Activated CD4-positive, alpha-beta T cell treated with anti-CD3 and anti-CD28 coated beads for 48 hours (primary cell): ENCODE measurements at places on chromosomes 1 and 21.

DNA sequence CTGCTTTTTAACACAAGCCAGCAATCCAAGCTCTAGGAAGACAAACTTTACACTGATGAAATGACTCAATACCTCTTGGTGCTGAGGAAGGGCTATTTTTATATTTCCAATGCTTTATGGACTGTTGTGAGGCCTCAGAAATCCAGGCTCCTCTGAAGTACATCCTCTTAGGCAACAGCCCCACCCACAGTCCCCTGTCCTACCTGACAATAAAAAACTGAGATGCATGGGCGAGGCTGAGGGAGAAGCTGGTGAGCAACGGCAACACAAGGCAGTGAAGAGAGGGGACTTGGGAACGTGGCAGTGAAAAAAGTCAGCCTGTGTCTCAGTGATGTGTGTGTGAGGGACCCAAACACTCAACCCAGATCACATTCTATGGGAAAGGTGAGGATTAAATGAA is 10.1 kb upstream of the CPT2 start:
- no peak for DNase-seq

DNA sequence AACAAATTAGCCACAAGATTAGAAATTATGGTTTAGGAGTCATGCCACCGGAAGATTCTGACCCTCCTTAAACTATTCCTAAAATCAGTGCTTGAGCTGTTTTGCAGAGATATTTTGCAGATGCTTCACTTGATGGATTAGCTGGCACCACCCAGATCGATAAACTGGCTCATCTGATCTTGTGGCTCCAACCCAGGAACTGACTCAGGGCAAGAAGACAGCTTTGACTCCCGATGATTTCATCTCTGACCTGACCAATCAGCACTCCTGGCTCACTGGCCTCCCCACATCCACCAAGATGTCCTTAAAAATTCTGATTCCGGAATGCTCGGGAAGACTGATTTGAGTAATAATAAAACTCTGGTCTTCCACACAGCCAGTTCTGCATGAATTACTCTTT is 221.6 kb downstream of the RHOU start:
- no peak for DNase-seq

DNA sequence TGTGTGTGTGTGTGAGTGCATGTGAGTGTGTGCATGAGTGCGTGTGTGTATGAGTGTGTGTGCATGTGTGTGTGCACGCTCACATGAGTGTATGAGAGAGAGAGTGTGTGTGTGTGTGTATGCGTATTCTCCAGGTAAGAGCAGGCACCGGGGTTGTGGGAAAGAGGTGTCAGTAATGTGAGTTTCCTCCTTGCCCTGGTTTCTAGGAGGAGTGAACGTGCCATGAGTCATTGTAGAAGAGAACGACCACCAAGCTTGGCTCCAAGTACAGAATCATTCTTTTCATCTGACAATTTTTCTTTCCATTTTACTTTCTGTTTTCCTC is 79.1 kb downstream of the POFUT2 start:
- peak; percentile 19 for DNase-seq

GRCh38 chr1:15229707-15230131 is 17.3 kb upstream of the FHAD1 start:
- DNase-seq, result no peak

GRCh38 chr1:18535391-18536210 is 54.9 kb downstream of the KLHDC7A start:
- no peak for DNase-seq

DNA sequence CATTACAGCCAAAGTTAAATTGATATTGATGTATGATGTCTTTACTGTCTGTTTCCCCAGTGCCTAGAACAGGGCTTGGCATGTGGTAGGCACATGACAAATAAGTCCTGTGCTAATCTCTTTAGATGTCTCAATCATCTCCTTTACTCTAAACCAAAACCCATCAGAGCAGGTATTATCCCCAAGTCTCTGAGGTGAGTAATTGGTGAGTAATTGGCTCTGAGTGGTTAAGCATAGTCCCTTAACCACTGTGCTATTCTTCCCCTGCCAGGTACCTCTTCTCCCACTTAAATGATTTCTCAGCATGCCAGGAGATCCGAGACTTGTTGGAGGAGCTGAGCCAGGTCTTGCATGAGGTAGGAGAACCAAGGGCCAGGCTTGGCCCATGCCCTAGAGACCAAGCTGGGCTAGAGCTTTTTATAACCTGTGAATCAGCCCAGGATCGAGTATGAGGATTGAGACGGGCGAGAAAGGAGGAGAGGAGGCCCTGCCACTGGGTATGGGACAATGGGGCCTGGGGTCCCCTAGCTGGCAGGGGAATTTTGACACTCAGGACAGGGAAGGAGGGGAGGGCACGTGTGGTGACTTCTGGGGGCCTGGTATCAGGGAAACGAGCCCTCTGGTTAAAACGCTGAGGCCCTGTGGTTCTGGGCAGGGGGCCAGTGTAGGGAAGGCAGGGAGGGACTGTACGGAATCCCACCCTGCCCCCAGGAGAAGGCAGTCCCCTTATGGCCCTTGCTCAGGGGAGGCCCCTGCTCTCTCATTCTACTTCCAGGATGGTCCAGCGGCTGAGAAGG is 4.5 kb downstream of the CNKSR1 start:
- no peak for DNase-seq

DNA sequence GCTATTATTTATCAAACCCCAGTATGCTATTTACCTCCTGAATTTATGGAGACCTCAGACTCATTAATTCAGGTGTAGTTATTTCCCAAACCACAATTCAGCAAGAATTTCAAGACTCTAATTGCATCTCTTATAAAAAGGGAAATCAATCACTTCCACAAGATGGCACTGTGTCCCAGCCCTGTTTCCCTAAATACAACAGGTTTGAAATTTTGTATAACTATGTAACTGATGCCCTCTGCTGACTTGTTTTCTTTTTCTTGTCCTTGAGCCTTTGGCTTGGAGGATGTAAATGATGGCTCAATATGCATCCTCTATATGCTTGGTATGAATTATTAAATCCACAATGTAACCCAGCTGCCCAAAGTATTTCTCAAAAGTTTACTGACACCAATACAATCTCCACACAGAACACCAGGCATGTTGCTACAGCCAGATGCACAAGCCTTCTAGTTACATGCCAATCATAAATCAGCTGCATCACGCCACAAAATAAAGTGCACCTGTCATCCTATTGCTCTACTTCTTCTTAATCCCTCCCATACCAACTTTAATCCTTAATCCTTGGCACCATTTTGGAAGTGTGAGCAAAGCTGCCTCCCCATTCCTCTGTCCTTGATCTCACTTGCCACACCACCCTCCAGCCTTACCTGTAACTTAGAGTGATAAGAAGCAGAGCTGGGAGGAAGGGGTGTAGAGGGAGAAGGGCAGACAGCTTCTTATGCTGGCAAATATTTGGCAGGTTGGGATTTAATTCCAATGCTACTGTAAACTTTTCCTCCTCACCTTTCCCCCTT is 9.0 kb downstream of the C1orf105 start:
- peak; percentile 54 for DNase-seq

DNA sequence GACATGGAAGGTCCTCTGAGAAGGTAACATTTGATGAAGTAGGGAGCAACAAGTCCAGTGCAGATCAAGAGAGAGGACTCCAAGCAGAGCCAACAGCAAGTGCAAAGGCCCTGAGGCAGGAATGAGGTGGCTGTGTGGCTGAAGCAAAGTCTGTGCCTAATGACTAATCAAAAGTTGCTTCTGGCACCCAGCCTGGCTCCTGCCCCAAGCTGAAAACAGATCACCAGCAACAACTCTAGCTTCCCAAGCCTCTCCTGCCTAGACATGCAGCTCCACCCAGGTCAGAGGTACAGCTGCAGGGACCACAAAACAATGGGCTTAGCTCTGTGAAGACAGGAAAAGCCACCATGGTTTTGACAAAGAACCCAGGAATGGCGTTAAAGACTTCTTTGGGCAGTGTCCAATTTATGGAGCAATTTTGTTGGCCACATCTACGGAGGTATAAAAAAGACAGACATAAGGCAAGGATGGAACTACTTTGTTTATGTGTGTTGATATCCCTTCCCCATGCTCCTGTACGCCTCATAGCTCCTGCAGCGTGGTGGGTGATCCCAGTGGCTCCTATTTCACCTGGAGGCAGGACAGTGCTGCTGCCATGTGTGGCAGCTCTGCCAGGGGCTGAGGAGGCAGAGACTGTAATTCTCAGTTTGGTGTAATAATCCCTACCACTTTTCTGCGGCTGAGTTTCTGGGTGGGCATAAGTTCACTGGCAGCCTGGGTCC is 26.4 kb upstream of the IGSF3 start:
- no peak for DNase-seq

DNA sequence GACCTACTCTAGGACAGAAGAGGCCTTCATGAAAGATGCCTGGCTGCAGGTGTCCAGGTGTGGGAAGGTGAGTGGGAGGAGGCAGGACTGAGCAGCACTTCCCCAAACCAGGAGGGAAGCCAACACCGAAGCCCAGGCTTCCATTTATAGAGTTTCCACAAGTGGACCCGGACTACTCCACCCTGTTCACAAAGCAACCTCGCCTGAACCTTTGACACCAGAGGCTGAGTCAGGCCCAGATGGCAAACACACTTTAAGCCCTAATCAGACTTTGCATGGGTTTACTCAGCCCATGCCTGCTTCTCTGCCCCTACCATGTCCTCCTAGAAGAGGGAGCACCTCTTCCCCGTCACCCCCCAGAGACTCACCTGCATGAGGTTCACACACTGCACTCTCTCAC is 14.0 kb downstream of the PRR9 start:
- no peak for DNase-seq

GRCh38 chr1:36091141-36091540 is 2.4 kb downstream of the ADPRS start:
- DNase-seq, result no peak

GRCh38 chr1:24735156-24735508 is 10.1 kb upstream of the CLIC4 start:
- DNase-seq, result no peak

GRCh38 chr1:247966532-247967204 is 1.6 kb downstream of the OR2AK2 start:
- no peak for DNase-seq

- no peak for DNase-seq
Observed at GRCh38 chr1:237640966-237641365, 249.8 kb downstream of the ZP4 start.

GRCh38 chr21:27804515-27804914 is 837.6 kb upstream of the ADAMTS5 start:
- DNase-seq, result no peak

DNA sequence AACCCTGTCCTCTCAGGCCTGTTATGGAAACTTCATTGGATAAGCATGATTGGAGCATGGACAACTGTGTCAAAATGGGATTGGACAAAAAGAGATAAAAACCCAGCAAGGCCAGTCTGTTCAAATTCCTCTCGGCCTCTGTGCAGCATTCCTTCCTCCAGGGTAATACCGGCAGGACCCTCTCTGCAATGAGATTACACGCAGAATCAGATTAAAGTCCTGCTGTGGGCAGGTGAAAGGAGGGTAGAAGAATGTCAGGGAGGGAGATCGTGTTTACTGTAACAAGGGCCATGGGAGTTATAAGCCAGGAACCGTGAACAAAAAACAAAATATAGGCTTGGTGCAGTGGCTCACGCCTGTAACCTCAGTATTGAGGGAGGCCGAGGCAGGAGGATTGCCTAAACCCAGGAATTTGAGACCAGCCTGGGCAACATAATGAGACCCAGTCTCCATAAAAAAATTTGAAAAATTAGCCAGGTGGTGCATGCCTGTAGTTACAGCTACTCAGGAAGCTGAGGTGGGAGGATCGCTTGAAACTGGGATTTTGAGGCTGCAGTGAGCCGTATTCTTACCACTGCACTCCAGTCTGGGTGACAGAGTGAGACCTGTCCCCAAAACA is 5.6 kb upstream of the EFHD2 start:
- no peak for DNase-seq

- DNase-seq, result no peak
Observed at GRCh38 chr1:52574594-52574993, 21.7 kb upstream of the TUT4 start.

GRCh38 chr1:181497870-181498269 is 14.6 kb downstream of the CACNA1E start:
- no peak for DNase-seq

DNA sequence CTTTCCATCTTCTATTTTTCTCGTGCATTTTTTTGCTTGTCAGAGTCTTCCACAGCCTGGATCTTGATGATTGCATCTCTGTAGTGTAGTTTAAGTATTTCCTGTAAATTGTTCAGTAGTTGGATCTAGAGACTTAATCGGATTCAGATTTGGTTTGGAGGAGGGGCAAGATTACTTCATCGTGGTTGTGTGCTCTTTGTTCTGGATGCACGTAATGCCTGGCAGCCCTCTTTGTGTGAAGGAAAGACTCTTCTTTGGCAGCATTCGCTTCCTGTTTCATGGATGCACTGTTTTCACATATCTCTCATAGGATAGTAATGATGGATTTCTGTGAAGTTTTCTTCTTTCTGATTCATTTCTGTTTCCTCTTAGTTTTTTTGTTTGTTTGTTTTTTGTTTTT is 14.2 kb downstream of the SEMA4A start:
- no peak for DNase-seq

DNA sequence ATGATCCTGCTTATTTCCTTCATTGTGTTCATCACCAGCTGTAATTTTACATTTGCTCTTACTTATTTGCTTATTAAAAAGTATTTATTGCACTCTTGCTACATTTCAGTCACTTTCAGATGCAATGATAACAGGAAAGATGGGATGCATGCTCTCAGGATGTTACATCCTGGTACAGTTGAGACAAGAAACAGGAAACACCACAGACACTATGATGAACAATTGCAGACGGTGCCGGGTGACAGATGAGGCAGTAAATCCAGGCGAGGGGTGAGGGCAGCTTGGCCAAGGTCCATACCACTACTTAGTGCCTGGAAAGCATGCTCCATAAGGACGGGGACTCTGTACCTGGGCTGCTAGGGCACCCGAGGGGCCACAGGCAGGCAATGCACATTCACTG is 156.6 kb upstream of the RAB4A start:
- no peak for DNase-seq

DNA sequence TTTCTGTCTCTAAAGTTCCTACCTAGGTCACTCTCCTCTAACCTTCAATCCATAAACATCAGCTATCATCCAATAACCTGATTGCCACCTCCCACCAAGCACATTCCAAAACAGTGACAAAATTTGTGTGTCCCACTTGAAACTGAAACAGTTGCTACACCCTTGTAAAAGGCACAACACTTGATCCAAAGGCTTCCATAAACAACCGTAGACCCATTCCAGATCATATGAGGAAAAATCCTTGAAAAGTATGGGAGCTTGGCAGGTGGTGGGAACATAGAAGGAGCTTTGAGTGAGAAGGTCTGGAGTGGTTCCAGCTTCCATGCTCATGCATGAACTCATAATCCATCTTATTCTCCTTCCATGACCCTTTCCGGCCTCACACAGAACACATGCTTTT is 82.0 kb upstream of the ATP1A1 start:
- DNase-seq, result no peak

GRCh38 chr21:39641827-39642450 is 29.2 kb downstream of the B3GALT5 start:
- DNase-seq, result no peak
